ENCODE measurements at places on chromosomes 7 and 10.

DNA sequence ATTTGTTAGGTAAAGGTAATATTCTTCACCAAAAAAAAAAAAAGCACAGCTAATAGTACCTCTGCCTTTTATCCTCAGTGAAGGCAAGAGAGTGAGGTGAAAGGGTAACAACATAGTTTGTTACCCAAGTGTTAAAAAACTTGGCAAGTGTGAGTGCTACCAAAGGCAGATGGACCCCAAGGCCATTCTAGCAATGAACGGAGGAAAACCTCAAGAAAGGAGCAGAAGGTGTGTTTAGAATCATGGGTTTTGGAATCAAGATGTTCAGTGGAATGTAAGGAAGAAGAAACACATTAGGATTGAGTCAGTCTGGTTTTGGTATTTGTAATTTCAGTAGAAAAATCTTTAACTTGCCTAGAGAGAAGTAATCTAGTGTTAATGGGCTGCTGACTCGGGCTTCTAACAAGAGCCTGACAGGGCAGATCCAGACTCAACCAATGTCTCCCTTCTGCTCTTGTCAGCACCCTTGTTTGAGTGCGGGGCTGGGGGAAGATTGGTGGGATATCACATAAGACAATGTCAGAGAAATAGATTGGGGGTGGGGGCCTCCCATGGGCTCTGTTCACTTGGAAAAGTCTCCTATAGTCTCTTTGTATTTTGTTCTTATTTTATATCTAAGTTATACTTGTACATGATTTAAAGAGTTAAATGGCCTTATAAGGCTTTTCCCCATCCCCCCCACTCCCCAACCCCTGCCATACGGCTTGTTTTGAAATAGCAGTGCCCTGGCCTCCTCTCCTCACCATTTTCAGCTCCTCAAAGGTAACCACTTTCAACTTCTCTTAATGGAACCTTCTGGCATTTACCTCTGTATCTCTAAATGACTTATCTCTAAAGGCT, 44.4 kb downstream of the SCD start:
- no peak for DNase-seq

DNA sequence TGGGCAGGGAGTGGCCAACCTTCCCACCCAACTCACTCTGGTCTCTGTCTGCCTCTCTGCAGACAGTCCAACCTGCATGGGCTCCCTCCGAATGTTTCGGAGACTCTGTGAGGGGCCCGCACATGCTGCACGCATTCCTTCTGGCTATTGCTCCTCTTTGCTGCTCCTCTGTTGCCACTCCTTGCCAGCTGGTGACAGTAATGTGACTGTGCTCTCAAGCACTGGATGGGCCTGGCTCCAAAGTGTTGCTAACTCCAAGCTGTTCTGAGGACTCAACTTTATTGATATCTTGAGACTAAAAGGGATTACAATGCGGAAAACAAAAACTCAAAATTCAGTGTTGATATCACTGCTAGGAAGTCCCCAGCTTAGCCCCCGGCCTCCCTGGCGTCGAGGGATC, 105.4 kb upstream of the KIF5B start:
- DNase-seq, result peak; percentile 33

DNA sequence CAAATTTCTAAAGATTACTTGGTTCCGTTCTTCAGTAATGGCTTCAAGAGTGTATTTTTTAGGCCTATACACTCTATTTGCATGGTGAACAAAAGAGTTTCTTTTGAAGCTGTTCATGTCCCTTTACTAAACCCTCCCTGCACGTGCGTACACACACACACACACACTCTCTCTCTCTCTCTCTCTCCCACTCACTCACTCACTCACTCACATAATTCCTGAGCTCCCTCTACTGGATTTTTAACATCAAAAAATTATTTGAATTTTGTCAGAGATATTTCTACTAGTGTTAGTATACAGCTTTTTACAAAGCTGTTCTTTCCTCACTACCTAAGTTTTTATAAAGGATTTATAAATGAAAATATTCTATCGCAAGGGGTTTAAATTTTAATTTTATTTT, 85.9 kb downstream of the UBE3C start:
- peak; percentile 26 for DNase-seq

DNA sequence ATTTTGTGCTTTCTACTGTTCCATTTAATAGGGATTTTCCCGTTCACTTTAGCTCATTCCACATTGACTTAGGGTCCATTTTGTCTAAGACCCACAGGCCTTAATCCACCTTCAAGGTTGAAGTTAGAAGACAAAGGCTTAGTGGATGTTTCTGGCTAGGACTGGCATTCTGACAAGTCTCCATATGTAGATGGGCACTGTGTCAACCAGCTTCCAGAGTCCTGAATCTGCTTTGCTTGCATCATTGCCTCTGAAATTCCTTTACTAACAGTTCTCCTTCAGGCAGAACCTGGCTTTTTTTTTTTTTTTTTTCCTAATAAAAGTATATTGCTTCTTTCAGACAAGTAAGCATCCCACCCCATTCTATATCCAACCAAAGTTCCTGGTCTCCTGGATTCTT, 69.6 kb upstream of the PDCD4 start:
- peak; percentile 89 for DNase-seq

- no peak for DNase-seq
These were observed 70.1 kb downstream of the CREB3L2 start for GRCh38 chr7:137931823-137932222.

DNA sequence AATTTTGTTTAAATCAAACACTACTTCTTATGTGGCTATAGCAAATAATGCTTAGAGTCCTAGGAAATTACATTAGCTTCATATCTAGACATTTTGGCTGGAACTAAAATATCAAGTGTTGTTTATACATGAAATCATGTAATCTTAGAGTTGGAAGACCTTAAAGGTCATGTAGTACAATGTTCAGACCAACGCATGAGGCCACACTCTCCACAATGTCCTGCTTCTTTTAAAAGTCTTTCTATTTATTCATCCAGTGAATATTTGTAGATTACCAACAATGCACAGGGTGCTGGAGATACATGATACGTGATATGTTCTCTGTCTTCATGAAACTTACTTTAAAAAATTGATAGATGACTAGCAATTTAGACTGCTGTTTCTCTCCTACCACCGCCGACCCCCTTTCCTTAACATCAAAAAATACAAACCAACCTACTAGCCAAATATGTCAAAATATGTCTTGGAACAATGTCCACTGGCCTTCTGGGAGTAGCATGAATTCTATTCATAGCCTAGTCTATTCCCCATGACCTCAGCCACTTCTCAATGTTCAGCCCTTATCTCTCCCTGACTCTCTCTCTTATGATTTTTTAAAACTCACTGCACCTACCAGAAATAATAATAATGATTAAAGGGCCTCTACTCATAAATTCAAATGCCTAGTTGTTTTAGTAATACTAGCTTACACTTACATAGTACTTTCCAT, 59.5 kb upstream of the CAV2 start:
- DNase-seq, result no peak

DNA sequence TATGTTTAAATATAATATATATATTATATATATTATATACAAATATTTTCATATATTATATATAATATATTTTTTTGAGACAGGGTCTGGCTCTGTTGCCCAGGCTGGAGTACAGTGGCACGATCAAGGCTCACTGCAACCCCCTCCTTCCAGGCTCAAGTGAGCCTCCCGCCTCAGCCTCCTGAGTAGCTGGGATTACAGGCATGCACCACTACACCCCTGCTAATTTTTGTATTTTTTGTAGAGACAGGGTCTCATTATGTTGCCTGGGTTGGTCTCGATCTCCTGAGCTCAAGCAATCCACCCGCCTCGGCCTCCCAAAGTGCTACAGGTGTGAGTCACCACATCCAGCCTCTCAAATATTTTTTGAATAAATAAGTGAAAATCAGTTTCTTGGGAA, 215.5 kb downstream of the GATA3 start:
- DNase-seq, result no peak

DNA sequence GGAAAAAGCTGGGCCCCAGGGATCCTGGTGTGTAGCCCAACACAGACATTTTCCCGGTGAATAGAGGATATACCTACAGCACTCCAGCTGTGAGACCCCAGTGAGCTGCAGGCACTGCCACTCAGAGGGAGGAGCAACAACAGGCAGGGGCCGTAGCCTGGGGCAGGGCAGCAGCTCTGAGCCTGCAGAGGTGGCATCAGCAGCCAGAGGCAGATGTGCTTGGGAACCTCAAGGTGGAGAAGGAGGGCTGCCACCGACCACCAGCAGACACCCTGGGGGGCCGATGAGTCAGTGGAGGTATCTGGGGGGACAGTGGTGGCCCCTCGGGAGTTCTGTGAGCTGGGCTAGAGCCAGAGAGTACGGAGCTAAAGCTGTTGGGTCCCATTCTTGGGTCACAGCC, 110.2 kb upstream of the GDF10 start:
- DNase-seq, result no peak

DNA sequence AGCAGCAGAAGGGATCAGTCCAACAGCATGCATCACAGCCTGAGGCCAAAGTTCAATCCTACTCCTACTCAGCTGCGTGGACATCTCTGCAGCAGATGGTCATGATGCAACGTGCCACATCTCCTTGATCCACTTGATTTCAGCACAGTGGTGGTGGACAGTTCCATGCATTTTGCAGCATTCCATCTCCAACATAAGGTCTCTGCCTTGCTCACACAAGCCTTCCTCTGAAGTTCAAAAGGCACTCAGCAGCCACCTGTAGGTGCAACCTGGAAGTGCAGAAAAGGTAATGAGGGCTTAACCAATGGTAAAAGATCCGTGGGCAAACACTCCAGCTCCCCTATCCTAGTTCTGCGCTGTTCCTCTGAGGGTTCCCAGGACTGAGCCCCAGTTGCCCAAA, 57.5 kb upstream of the CHCHD3 start:
- peak; percentile 28 for DNase-seq

- DNase-seq, result no peak
These were observed 29.6 kb downstream of the RET start for GRCh38 chr10:43106256-43107091.

- peak; percentile 78 for DNase-seq
These were observed 91.2 kb upstream of the MPP7 start for GRCh38 chr10:28393956-28394568.

DNA sequence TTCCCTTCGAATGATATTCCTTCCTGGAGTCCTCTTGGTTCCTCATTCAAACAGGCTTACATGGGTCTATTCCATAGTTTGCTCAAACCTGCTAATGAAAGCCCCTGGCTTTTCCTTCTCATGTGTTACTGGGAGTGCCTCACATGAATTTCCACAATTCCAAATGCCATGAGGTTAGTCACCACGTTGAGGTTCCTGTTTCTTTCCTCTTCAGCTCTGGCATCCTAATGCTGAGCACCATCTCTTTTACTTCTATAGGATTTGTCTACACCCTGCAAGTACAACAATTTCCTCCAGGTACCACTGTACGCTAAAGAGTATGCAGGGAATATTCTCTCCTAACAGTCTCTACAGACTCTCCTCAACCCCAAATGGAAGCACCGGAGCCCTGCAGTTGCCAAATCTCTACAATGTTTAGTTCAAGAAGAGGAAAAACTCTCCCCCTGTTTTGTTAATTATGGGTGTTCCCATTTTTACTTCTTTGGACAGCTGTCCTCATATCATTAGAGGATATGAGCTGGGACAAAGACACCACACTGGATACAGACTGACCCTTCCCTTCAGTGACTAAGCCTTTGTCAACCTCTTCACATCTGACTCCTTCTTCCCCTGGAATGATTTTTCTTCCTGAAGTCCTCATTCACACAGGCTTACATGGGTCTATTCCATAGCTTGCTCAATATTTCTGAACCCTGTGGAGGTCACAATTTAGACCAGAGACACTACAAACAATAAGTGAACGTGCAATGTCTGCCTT, 145.8 kb upstream of the BET1 start:
- peak; percentile 74 for DNase-seq

- peak; percentile 70 for DNase-seq
These were observed 27.1 kb upstream of the TNRC18 start for GRCh38 chr7:5450549-5451327.

- DNase-seq, result no peak
These were observed 82.0 kb downstream of the MKI67 start for GRCh38 chr10:128044186-128044585.

DNA sequence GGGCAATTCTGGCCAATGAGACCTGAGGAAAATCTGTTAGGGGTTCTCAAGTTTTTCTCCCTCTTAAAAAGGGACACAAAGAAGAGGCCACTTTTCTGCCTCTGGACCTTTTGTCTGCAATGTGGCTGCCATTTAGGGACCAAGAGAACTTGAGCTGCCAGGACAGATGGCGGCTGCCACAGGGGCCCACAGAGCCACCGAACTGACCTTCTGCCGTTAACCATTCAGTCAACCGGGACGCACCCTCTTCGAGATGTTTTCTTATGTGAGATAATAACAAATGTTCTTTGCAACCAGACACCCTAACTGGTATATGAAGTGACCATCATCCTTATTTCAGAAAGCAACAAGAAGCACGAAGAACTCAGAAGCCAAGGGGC, 29.2 kb downstream of the GSDME start:
- no peak for DNase-seq

DNA sequence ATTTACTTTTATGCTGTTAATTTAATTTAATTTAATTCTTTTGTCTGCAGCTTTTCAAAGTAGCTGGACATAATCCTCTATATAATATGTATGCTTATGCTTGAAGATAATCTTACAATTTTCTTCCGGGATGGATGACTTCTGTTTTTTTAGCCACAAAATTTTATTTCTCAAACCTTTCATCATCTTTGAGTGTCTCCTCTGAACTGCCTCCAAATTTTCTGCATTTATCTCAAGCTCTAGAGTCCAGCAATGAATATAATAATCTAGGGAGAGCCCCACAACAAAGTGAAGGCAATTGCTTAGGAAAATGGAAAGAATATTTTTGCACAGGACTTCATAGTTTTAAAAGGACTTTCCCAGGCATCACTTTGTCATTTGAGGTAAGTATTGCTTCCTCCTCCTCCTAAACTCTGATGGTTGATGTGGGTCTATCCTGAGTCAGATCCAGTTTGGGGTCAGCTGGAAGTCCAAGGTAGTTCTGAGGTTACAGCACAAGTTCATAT, 53.7 kb upstream of the FAM3C start:
- DNase-seq, result no peak

GRCh38 chr10:34337917-34338316, 477.2 kb downstream of the PARD3 start:
- no peak for DNase-seq

- DNase-seq, result no peak
These were observed 4.7 kb downstream of the AFAP1L2 start for GRCh38 chr10:114399576-114399975.

- no peak for DNase-seq
These were observed 11.2 kb upstream of the PRKAR1B start for GRCh38 chr7:738241-738640.

GRCh38 chr7:121392277-121393004, 3.7 kb downstream of the FAM3C start:
- DNase-seq, result no peak

- DNase-seq, result no peak
These were observed 176.2 kb upstream of the CHRM2 start for GRCh38 chr7:136692221-136692620.

- no peak for DNase-seq
These were observed 34.5 kb upstream of the SFTPD start for GRCh38 chr10:79983286-79983909.

All from foreskin fibroblast (primary cell).